ENCODE measurements at places on chromosomes 16 and 17.

DNA sequence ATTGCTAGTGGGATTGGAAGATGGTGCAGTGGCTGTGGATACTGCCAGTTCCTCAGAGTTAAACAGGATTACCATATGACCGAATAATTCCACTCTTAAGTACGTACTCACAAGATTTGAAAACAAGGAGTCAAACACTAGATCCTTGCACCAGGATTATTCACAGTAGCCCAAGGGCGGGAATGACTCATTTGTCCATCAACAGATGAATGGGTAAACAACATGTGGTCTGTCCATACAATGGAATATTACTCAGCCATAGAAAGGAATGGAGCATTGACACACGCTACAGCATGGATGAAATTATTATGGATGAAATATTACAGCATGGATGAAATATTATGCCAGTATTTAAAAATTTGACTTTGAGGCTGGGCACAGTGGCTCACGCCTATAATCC is 9.1 kb upstream of the MAPK8IP3 start:
- H3K36me3 ChIP-seq, result peaks cover 38% of the 10 kb centered on the region
- no peak for DNase-seq
- no peak overlapping the region for H3K4me3 ChIP-seq
- H3K4me1 ChIP-seq, result no peaks in the 10 kb centered on the region
- no peak overlapping the region for H3K27ac ChIP-seq

- no peaks in the 10 kb centered on the region for H3K36me3 ChIP-seq
- DNase-seq, result no peak
- no peaks in the 10 kb centered on the region for H3K27me3 ChIP-seq
- H3K4me3 ChIP-seq, result no peak overlapping the region
Observed at GRCh38 chr16:73546341-73546845, 498.5 kb upstream of the ZFHX3 start.

- H3K4me3 ChIP-seq, result no peak overlapping the region
- no peaks in the 10 kb centered on the region for H3K4me1 ChIP-seq
- no peaks in the 10 kb centered on the region for H3K27me3 ChIP-seq
- no peak overlapping the region for H3K27ac ChIP-seq
- no peaks in the 10 kb centered on the region for H3K36me3 ChIP-seq
- DNase-seq, result no peak
Observed at GRCh38 chr17:13537871-13538643, 63.7 kb downstream of the HS3ST3A1 start.

DNA sequence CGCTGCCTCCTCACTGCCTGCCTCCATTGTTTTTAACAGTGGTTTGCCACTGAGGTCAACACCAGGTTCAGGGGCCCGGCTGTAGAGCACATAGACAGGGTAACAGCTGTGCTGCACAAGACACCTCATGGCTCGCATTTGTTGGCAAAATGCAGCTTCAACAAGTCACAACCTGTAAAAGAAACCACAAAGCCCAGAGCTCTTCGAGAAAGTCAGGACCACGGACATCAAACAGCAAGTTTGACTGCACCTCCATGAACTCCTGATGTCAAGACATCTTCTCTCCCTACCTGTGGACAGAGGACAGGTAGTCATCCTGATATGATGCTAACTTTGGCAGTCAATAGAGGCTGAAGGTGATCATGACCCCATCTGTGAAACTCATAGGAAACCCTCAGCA is 142.4 kb upstream of the SOX9 start:
- H3K4me1 ChIP-seq, result no peaks in the 10 kb centered on the region
- H3K36me3 ChIP-seq, result no peaks in the 10 kb centered on the region
- H3K27me3 ChIP-seq, result no peaks in the 10 kb centered on the region
- no peak overlapping the region for H3K4me3 ChIP-seq
- H3K27ac ChIP-seq, result no peak overlapping the region
- DNase-seq, result no peak

DNA sequence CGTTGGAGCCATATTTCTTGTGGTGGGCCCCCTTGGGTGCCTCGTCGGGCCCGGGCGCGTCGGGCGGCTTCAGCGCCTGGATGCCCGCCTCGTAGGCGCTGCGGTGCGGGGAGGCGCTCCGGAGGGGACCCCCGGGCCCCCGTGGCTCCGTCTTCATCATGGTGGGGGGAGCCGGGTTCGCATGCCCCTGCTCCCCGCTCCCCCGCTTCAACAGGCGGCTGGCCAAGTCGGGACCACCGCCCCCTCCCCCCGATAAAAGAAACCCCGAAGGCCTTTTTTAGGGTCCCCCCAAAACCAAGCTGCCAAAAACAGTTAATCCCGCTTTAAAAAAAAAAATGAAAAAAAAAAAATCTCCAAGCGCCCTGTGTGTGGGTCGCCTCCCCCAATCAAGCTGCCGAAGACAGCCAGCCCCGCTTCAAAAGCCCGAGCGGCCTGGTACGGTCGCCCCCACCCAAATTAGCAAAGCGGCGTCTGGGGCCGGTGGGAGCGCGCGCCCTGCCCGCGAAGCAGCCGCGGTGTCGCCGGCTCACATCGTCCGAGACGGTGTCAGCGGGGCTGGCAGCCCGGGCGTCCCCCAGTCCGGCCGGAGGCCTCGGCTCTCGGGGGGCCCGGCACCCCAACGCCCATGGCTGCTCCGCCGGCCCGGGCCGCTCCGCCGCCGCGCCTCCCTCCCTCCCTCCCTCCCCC is at the start of gene PPP1R9B:
Gene PPP1R9B (minus strand): TSS at position 324 of the 687 bp plus-strand sequence. CDS start 164 bp downstream, at position 160.
- DNase-seq, result no peak
- H3K4me3 ChIP-seq, result peak within 1 kb of the TSS; percentile 44
- no peak within 1 kb of the TSS for H3K27ac ChIP-seq
- no peaks in the 10 kb centered on the region for H3K36me3 ChIP-seq
- H3K27me3 ChIP-seq, result peaks cover 2% of the 10 kb centered on the region

- H3K4me1 ChIP-seq, result no peaks in the 10 kb centered on the region
- H3K27me3 ChIP-seq, result no peaks in the 10 kb centered on the region
- DNase-seq, result no peak
- H3K27ac ChIP-seq, result no peak overlapping the region
- H3K4me3 ChIP-seq, result no peak overlapping the region
Observed at GRCh38 chr16:69478685-69479084, 54.3 kb downstream of the CYB5B start.

DNA sequence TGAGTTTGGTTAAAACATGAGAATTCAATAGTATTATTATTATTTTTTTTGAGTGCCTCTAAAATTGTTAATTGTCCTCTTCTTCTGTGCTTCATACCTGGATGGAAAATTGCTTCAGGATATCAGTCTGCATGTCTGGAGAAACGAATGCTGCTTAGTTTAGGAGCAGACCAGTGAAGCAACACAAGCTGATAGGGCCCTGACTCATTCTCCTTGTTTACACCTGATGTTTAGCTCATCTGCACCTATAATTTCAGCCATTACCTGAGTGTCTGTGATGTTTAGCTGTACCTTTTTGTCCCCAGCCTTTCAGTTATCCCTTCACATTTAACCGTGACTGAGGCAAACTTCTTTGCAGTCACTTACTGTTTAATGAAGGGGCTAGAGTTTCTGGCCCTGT is 14.8 kb downstream of the SNTB2 start:
- H3K4me3 ChIP-seq, result no peak overlapping the region
- no peaks in the 10 kb centered on the region for H3K36me3 ChIP-seq
- H3K4me1 ChIP-seq, result no peaks in the 10 kb centered on the region
- no peak overlapping the region for H3K27ac ChIP-seq
- H3K27me3 ChIP-seq, result no peaks in the 10 kb centered on the region
- DNase-seq, result no peak

- no peaks in the 10 kb centered on the region for H3K27me3 ChIP-seq
- peak overlapping the region; percentile 95 for H3K4me3 ChIP-seq
- peaks cover 6% of the 10 kb centered on the region for H3K4me1 ChIP-seq
- H3K27ac ChIP-seq, result no peak overlapping the region
Observed at GRCh38 chr17:76265624-76266243, 586 bp downstream of the UBALD2 start.

DNA sequence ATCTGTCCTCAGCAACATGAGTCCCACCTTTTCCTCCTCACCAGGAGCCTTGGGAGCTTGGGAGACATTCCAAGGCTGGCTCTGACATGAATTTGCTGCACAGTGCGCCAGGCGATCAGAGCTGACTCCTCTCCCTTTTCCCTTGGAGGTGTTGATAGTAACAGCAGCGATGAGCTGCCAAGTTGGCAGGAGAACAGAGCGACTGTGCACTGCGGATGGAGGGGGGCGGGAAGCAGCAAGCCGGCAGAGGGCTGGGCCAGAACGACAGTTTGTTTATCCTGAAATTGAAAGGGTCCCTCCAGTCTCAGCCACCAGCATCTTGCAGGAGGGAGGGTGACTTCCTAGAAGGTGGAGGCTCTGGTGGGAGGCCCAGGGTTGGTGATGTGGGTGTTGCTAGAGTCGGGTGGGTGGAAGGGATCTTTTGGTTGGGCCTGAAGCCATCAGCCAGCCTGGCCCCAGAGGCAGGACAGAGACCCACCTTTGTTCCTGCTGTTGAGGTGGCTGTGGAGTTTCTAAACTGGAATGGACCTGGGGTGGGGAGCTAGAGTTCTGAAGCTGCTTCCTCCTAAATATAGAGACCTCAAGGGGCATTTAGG is 22.5 kb upstream of the DYNLL2 start:
- H3K36me3 ChIP-seq, result no peaks in the 10 kb centered on the region
- no peak for DNase-seq
- no peak overlapping the region for H3K27ac ChIP-seq

- DNase-seq, result no peak
- no peaks in the 10 kb centered on the region for H3K27me3 ChIP-seq
Observed at GRCh38 chr16:4364196-4365013, 7.2 kb upstream of the VASN start.

DNA sequence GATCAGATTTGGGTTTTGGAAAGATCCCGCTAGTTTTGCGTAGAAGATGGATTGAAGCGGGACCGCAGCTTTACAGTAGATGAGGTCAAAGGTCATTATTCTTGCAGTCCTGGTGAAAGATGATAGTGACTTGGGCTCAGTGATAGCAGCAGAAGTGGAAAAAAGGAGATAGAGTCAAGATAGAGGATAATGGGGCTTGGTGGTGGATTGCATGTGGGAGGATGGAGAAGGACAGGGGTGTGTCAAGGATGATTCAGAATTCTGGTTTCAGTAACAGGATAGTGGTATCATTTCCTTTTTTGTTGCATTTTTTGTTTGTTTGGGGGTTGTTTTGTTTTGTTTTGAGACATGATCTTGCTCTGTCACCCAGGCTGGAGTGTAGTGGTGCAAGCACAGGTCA is 28.7 kb downstream of the CHD9NB start:
- H3K4me1 ChIP-seq, result no peaks in the 10 kb centered on the region
- no peaks in the 10 kb centered on the region for H3K36me3 ChIP-seq
- no peak overlapping the region for H3K4me3 ChIP-seq
- no peak overlapping the region for H3K27ac ChIP-seq
- no peak for DNase-seq
- no peaks in the 10 kb centered on the region for H3K27me3 ChIP-seq

- DNase-seq, result no peak
- H3K36me3 ChIP-seq, result no peaks in the 10 kb centered on the region
- H3K4me3 ChIP-seq, result no peak overlapping the region
- no peaks in the 10 kb centered on the region for H3K27me3 ChIP-seq
- no peak overlapping the region for H3K27ac ChIP-seq
- H3K4me1 ChIP-seq, result 0 out of 2 replicates have a peak, but pooled peaks cover 1% of the 10 kb centered on the region
Observed at GRCh38 chr16:82542714-82543113, 84.1 kb upstream of the CDH13 start.

DNA sequence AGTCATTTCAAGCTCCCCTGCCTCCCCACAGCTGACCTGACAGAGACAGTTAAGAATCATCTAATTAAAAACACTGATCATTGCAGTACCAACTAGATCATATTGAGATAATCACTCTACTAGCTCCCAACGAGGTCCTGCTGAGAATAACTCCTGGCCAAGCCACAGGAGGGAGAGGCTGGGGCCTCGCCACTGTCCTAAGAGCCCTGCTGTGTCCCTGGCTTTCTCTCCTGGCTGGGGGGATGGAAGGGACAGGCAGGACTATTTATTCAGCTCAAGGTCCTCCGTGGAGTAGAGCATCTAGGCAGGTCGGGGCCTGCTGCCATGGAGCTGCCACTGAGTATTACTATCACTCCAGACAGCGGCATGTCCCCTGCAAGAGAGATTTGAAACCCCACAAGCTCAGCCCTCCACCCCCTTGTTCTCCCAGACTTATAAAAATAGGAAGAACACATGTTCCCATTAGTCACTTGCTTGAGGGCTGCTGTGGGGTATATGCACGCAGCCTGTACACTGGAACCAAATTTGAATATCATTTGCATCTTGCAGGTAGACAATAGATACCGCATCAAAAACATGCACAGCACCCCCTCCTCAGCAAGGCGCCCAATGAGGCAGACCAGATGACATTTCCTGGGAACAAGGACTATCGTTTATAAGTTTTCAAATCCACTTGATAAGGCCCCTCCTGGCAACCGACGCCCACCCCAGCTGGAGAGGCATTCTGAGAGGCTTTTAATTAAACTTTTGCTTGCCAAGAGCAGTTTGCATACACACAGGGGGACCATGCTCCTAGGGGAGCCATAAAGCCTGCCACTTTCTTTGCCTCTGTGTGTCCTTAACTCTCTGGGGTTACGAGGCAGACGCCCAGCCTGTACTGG is 385.2 kb upstream of the ZFHX3 start:
- no peak for DNase-seq
- no peak overlapping the region for H3K27ac ChIP-seq
- H3K4me3 ChIP-seq, result no peak overlapping the region

- no peak overlapping the region for H3K27ac ChIP-seq
- no peaks in the 10 kb centered on the region for H3K4me1 ChIP-seq
- no peak overlapping the region for H3K4me3 ChIP-seq
- no peaks in the 10 kb centered on the region for H3K27me3 ChIP-seq
Observed at GRCh38 chr17:18988546-18989173, 15.9 kb downstream of the FAM83G start.

DNA sequence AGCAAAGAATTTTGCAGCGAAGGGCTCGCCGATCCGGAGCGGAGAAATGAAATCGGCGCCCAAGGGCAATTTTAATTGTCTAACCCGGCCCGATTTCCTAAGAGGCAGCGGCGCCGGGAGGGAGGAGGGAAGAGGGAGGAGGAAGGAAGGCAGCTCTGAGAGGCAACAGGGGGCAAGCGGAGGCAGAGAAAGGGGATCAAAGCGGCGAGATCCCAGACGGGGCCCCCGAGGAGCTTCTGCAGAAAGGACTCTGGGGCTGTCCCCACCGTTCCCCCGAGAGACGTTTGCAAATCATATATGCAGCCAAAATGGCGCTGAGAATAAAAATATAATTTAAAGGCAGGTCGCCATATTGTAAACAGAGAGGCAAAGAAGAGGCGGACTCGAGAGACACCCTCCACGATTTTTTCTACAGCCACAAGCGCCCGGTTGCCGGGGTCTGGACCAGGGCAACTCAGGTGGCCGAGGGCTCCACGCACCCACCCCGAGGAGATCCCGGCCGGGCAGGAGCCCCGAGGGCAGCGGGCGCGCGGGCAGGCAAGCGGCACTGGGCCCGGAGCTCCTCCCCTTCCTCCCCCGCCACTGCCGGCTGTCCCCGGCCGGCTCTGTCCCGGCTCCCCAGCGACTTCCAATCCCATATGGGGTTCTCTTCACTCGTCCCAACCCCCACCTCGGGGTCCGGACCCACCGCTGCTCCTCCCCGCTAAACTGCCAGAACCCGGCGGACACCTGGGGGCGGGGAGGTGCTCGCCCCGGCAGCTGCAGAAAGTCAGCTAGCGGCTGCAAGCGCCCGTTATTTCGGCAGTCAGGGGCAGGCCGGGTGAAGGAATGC is 1.9 kb downstream of the PHF12 start:
- H3K27me3 ChIP-seq, result no peaks in the 10 kb centered on the region
- peak overlapping the region; percentile 81 for H3K4me3 ChIP-seq
- H3K36me3 ChIP-seq, result no peaks in the 10 kb centered on the region
- H3K27ac ChIP-seq, result no peak overlapping the region
- no peak for DNase-seq

GRCh38 chr17:81090361-81091136 is 55.6 kb downstream of the BAIAP2 start:
- no peak for DNase-seq
- H3K4me1 ChIP-seq, result peaks cover 14% of the 10 kb centered on the region
- H3K36me3 ChIP-seq, result peaks cover under 1% of the 10 kb centered on the region
- H3K27ac ChIP-seq, result no peak overlapping the region
- no peaks in the 10 kb centered on the region for H3K27me3 ChIP-seq
- H3K4me3 ChIP-seq, result no peak overlapping the region
